ENCODE measurements at places on chromosomes 4 and X.
A peak's percentile ranks its signal among the peaks of the same experiment; 100 is the strongest.

- DNase-seq, result peak; percentile 3
Measured at GRCh38 chr4:79181190-79181589, 144.7 kb downstream of the NAA11 start.

DNA sequence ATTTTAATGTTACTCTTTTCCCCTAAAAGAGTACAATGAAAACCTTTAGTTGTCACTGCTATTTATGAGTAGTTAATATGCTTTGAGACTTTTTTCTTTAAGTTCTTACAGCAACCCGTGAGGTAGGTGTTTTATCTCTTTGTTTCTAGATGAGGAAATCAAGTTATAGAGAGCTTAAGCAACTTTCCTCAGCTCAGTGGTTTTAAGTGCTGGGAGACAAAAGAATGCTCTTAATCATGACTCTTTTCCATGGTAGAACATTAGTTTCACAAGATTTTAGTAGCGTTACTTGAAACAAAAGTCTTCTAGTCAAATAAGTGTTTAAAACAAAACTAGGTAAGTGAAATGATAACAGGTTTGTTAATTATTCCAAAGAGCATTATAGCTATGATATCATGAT is 354.7 kb upstream of the PITX2 start:
- DNase-seq, result peak; percentile 14

GRCh38 chr4:107120661-107121060 is 84.5 kb upstream of the DKK2 start:
- DNase-seq, result no peak

DNA sequence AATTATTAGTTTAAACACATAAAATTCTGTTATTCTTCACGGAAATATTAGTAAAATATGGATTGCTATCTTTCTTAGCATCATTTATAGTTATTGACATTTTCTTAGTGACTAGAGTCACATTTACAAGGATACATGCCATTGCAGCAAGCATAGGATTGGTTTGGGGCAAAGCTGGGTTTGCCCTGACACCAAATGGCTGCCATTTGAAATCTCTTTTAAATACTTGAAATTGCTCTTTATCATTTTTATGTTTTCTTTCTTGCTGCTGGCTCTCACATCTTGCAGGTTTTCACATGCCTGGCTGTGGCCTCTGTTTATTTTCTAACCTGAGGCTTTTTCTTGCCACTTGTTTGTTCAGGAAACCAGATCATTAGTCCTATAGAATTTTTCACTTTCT is 39.9 kb downstream of the EGF start:
- no peak for DNase-seq

- DNase-seq, result no peak
Measured at GRCh38 chrX:2490634-2491033, 10.1 kb downstream of the DHRSX start.

DNA sequence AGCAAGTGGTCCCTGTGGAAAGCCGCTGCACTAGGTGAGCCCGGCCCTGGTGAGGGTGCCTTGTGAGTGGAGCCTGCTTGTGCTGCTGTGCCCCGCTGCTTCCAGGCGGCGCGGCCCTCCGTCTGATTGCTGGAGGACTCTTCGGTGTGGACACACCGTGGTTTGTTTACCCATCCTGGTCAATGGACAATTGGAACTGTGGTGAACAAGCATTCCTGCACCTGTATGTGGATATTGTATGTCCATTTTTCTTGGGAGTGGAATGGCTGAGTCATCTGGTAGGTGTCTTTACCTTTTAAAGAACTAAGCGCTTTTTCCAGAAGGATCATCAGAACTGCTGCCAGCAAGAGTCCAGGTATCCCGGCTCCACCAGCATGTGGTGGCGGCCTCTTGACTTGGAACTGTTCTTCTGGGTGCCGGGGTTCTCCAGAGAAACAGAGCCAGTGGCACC is 15.6 kb downstream of the MAEA start:
- DNase-seq, result no peak

- peak; percentile 72 for DNase-seq
Measured at GRCh38 chr4:48778431-48779094, 1.5 kb downstream of the FRYL start.

- DNase-seq, result no peak
Measured at GRCh38 chr4:139938414-139938813, 215.6 kb downstream of the MAML3 start.

- DNase-seq, result no peak
Measured at GRCh38 chrX:40145923-40146261, 48.1 kb upstream of the BCOR start.
